ENCODE measurements at places on chromosomes 5 and 9.

DNA sequence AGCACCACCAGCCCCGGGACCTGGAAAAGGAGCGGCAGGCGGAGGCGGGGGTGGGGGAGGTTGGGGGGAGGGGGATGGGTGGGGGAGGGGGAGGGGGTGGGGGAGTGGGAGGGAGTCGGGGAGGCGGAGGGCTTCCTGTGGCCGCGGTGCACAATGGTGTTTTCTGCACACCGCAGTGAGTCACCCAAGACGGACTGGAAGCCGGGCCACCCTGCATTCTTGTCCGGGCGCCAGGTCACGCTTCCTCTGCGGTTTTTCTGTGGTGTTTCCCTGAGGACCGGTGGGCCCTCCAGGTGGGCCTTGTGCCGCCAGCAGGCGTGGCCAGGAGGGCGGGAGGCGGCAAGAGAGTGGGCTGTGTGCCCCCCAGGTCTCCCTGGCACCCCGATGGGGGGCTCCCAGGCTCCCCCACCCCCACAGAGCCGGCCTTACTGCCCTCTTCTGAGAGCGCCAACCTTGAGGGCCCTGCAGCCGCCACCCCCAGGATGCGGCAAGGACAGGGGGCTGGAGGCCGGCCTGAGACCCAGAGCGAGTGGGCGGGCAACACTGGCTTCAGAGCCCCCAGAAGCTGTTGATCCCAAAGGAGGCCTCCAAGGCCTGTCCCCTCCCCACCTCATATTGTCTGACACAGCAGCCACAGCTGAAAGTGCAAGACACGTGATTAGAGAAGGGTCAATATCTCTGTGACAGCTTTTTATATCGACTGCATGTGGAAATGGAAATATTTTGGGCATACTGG lies 11.1 kb downstream of the EXD3 start:
- DNase-seq = no peak

- no peak for DNase-seq
Observed at GRCh38 chr9:96818533-96818932, 35.8 kb downstream of the ZNF782 start.

DNA sequence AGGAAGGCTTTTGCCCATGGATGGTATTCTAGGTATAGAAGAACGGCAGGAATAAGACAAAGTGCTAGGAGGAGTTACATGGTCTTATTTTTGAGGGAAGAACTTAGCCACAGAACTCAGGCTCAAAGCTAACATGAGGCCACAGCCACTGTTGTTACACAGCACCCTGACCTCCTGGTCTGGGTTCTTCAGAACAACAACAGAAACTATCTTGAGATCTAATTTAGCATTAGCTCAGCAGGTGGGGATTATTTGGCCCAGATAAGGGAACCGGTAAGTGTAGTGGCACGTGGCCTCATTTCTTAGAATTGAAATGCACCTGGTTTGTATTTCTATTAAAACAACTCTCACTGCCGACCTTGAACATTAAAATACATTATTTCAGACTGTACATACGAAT lies 1168.7 kb upstream of the SEMA6A start:
- no peak for DNase-seq

GRCh38 chr9:96219026-96219899 lies 82.7 kb downstream of the HSD17B3 start:
- DNase-seq = peak; percentile 15

- DNase-seq = no peak
Observed at GRCh38 chr9:104921067-104921741, 6.8 kb downstream of the ABCA1 start.

- no peak for DNase-seq
Observed at GRCh38 chr5:113115061-113115460, 138.5 kb downstream of the DCP2 start.

DNA sequence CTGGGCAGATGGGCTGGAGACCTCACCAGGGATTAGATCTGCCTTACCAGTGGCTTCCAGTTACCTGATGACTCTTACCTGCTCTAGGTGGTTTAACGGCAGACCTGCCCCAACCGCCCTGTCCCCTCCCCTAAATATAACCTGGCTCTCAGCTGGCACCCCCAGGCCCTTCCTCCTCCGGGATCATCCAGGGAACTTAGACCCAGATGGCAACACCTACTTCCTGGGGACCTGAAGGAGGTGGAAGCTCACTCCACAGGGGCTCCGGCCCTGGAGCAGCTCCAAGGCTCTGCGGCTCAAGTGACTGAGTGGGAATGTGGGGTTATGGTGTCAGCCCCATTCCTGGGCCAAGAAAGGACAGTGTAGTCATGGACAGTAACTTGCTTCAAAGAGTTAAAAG lies 130.4 kb downstream of the OLFM1 start:
- no peak for DNase-seq

GRCh38 chr5:152282331-152282730 lies 122.7 kb downstream of the NMUR2 start:
- no peak for DNase-seq

DNA sequence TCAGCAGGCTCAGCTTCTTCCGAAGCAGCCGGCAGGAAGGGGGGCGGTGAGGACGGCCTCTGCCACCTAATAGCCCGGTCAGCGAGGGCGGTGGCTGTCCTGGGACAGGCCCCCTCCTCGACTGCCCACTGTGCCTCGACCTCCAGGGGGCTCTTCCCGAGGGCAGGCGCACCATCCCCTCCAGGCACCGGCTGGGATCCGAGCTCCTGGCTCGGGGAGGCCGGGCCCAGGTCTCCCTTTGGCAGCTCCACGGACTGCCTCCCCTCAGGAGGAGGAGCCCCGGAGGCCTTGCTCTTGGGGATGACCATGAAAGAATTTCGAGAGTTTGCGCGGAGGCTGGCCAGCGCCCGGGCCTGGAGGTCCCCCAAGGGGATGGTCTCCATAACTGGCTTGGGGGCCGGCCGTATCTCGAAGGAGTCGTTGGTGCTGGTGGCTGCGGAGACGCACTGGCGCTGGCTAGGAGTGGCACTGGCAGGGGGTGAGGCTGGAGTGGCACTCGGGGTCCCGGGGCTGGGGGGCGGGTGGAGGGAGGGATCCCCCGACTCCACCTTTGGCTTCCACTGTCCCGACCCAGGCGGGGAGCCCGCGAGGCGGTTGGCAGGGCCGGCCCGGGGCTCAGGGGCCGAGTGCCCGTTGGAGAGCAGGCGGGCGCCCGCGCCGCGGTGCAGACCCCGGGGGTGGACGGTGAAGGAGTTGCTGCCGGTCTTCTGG lies 975 bp downstream of the TPRN start:
- no peak for DNase-seq

DNA sequence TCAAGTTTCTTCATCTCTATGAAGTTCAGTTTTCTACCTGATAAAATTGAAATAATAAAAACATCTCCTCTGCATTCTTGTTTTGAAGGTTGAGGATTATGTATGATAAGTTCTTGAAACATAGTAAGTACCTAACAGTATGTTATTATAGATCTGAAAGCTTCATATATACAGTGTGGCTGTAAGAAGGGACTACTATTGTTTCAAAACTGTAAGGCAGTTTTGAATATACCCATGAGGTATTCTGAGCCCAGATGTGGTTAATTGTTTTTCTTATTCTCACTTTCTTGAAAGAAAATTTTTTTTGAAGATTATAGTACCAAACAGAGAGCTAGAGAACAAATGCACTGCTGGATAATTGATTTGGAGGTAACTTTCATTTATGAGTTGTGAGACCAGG lies 383.2 kb downstream of the CHSY3 start:
- DNase-seq = no peak

- no peak for DNase-seq
Observed at GRCh38 chr5:132747616-132748440, 602 bp downstream of the CCNI2 start.

Measured in Ammon's horn (tissue), 1 donor.